ENCODE measurements at places on chromosomes 7 and 10.

DNA sequence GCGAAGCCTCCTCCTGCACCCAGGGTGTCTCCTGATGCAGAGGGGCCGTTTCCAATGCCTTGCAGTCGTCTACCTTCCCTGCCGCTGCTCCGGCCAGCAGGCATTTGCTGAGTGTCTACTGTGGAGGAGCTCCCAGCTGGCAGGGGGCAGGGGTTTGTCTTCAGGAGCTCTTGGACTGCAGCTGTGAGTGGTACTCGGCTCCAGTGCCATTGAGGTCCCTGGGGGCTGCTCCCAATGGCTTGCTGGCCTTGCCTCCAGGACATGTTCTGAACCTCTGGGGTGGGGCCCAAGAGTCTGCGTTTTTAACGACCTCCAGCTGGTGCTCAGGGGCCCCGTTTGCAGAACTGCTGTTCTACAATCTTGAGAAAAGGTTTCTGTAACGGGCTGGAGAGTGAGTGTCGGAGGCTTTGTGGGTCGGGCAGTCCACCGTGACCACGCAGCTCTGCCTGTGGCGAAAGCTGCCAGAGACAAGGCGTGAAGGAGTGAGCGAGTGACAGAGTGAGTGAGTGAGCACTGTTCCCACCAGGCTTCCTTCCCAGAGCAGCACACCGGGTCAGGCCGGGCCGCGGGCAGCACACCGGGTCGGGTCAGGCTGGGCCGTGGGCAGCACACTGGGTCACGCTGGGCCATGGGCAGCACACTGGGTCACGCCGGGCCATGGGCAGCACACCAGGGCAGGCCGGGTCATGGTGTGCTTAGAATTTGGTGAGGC lies 520.2 kb downstream of the PTPRN2 start:
- no peak for DNase-seq

DNA sequence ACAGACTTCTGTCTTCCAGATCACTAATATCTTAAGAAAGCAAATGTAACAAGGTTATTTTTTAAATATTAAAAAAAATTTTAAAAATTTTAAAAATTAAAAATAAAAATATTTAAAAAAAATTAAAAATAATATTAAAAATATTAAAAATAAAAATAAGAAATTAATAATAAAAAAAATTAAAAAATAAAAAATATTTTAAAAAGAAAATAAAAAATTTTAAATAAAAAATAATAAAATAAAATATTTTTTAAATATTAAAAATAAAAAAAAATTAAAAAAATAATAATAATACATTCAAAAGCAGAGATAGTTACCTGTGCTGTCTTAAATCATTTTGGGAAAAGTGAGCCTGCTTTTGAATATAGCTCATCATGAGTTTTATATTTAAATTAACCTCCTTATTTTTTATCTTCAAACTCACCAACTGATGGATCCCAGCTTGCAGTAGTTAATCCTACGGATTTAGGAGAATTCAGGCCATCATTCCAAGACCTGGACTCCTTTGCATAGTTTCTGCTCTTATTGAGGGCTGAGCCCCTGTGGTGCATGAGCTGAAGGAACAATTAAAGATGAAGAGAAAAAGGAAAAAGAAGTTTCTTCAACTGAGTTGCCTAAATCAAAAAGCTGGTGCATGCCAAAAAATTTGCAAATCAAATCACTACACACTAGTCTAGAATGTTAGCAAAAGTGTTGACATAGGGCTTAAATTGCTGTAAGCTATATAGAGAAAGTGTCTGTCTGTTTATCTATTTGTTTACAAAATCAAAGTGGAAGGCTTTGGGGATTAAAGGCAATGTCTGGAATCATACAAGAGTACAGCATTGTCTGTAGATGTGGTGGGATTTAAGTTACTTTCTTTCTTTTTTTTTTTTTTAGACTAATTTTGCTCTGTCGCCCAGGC lies 50.5 kb upstream of the ZNF438 start:
- no peak for DNase-seq

DNA sequence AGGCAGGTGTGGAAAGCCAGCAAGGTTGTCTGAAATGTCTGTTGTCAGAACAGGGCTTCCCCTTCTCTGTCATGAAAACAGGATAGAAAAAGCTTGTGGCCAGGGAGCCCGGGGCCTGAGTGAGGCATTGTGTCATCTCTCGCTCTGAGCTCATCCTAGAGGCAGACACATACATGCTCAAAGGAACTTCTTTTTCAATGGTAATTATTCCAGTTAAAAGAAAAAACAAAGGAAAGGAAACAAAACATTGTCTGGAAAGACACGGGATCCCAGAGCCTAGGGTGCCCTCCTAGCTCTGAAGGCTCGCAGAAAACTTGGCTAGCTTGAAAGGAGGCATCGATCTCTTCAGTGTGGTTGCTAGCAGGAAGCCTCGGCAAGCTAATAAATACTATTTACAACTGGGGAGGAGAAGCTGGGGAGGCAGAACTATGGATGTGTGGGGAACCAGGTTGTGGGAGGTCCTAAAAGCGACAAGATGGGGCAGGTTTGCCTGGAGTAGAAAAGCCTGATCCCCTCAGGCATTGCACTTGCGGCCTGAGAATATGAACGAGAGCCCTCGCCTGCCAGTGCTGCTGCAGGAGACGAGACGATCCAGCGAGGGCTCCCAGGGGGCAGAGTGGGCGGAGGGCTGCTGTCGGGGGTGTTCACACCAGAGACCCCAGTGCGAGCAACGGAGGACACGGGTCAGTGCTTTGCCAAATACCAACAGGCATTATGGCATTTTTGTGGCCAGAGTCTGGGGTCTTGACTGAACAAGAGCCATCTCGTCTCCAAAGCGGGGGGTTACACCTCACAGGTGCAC lies 32.8 kb upstream of the DGKI start:
- DNase-seq, result no peak

DNA sequence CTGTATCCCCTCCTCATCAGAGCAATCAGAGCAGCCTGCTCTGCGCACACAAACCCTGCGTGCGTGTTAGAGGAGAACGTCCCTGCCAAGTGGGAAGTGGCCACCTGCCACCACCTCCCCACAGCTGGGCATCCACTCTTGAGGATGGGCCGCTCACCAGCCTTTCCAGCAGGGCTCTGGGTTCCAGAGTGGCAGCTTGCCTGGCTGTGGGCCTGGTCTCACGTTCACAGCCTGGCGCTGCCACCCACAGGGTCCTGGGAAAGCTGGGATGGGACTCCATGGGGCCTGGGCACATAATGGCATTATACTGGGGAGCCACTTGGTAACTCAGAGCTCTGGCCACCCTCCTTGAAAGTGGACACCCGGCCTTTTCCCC lies 151.1 kb upstream of the PPP2R2D start:
- no peak for DNase-seq

GRCh38 chr7:43520201-43520600 lies 62.7 kb upstream of the STK17A start:
- no peak for DNase-seq

DNA sequence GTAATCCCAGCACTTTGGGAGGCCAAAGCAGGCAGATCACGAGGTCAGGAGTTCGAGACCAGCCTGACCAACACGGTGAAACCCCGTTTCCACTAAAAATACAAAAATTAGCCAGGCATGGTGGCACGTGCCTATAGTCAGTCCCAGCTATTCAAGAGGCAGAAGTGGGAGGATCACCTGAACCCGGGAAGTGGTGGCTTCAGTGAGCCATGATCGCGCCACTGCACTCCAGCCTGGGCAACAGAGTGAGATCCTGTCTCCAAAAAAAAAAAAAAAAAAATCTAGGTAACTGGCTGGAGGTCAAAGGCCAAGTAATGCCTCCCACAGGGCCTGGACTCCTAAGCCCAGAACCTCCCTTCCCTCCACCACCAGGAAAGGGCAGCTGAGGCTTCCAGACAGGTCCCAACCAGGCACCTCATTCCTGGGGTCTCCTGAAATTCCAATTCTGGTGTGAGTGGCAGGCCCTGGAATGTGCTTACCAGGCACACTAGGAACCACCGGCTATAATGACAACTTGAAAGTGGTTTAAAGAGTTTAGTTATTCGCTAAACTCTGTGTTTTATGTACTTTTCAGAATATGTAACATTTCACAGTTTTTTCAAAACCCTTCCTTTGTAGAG lies 86.9 kb upstream of the TNRC18 start:
- DNase-seq, result no peak

DNA sequence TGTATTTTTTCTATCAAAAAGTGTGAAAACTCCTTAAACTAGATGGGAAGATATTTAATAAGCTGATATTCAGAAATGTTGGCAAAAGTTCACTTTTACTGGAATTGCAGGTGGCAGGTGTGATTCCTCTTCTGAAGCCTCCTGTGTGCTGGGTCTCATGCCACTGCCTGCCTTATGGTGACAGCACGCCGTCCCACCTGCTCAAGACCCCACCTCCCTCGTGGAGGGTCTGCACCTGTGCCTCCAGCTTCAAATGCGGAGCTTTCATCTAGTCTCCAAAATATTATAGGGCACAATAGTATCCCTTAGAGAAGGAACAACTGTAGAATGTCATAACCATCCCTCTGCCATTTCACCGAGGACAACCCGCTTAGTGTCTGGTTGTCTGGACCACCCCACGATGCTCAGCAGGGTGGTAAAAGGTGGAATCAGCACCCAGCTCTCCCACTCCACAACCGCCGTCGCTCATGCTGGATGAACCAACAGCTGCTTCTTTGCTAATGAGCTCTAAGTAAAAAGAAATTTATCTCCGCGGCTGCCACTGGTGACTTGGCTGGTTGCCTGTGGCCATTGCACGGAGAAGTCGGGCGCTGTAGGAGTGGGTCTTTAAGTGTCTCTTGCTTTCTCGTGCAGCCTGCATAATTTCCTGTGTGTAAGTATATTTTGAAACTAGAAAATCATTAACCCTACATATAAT lies 119.3 kb upstream of the TCERG1L start:
- no peak for DNase-seq

GRCh38 chr10:30630571-30630970 lies 1.0 kb upstream of the LYZL2 start:
- DNase-seq, result no peak

Data from hematopoietic multipotent progenitor cell treated with erythropoietin and hydrocortisone succinate and interleukin-3 and kit ligand, for 6 days (in vitro differentiated cells).